ENCODE measurements at places on chromosomes 7 and 10.

DNA sequence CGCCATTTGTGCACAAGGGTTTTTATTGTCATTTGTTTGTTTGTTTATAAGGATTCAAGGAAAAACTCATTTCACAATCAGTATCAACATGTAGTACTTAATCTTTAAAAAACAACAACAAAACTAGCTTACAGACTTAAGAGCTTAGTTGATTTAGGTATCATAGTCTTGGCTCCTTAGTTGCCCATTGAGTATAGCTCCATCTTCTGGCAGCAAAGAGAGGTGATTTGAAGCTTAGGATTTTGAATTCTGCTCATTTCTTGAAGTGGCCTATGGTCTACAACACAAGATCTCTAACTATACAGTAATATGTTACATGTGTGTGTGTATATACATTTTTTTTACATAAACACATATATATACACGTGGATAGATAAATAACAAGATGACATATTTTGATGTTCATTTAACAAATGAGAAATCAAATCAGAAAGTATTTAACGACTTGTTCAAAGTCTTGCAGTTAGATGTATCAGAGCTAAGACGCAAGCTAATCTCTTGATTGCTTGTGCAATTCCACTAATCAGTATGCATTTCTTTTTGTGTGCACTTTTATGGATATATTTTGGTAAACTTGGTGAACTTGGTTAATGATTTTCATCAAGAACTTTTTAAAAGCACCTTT, 307.3 kb downstream of the CAMK1D start:
- peak; percentile 71 for DNase-seq

DNA sequence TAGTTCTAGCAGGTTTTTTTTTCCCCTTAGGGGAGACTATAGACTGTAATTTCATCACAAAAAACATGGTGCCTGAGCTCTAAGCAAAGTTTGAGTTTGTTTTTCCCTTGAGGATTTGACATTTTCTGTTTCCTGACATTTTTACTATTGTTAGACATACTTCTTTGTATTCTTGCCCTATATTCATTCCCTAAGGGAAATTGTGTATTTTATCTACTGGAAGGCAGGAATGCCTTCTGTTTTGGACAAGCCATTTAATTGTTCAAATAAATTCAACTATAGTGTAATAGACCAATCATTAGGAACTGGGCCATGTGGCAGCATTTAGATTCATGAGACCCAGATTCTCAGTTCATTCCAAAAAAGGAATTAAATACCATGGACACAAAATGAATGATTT, 335.0 kb downstream of the EXOC4 start:
- DNase-seq: no peak

- DNase-seq: no peak
Observed at GRCh38 chr7:43278088-43278644, 165.7 kb downstream of the HECW1 start.

GRCh38 chr10:1156921-1157614, 100.9 kb downstream of the WDR37 start:
- DNase-seq: no peak

- DNase-seq: no peak
Observed at GRCh38 chr7:39249635-39250152, 272.0 kb downstream of the POU6F2 start.

DNA sequence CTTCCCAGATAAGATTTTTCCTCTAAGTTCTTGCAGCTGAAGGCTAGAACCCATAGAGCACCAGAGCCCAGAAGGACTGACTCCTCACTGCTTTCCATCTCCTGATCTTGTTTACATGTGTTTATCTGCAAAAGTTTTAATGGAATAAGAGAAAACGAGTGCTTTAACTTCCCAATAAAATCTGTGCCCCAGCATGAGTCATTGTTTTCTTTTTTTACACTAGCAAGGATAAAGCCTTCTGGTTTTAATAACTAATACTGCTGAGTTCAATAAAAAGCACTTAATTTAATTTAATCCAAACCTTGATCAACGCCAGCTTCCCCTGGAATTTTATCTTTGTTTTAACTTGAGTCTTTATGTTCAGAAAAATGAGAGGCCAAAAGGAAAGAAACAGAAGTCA, 227.6 kb downstream of the HPSE2 start:
- DNase-seq: no peak

- peak; percentile 5 for DNase-seq
Observed at GRCh38 chr7:15709978-15710377, 23.5 kb upstream of the MEOX2 start.

DNA sequence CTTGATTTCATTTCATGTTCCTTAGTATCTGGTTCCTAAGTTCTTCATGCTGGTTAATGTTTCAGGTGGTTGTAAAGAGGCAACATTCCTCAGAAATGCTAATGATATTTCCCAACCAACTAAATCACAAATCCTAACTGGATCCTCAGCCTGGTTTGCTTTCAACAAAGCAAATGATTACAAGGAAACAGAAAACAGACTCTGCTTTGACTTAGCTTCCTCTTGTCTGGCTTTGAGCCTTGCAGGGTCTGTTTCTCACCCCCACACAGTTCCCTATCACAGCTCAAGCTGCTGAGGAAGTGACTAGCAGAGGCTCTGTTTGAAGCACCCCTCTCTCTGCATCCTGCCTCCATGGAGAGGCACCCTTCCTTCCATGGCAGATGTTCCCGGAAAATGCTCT, 130.2 kb upstream of the CTTNBP2 start:
- DNase-seq: no peak

Measured in GM03348 (cell line).